NCI-H526 treated with DMSO at 0.1 percent for 48 hours (cell line): ENCODE measurements at places on chromosomes 11 and 22.

DNA sequence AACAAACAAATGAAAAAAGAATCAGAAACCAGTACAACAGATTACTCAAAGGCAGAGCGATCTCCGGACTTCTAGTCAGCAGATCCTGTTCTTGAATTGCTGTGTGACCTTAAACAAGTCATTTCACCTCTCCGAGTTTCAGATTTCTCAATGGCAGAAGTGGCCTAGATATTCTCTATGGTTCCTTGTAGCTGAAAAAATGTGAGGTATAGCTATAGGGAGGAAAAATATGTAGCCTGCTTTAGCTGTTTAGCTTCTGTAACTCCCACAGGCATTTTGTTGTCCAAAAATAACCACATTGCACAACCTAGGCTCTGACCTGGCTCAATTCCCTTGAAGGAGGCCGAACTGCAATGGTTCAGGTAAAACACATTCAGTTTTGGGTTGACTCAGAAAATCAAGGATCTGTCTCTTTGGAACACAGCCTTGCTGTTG, 100.7 kb downstream of the DBX1 start:
- no peak for DNase-seq

DNA sequence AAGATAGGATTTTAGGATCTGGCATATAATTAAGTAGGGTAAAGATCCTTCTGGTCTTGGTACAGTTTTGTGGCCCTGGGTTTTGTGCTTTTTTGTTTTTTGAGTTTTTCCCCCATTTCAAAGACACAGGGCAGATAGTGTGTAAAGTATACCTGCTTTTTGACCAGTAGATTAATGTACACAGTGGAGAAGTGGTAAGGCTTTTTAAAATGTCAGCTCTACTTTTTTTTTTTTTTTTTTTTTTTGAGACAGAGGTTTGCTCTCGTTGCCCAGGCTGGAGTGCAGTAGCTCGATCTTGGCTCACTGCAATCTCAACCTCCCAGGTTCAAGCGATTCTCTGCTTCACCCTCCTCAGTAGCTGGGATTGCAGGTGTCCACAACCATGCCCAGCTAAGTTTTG, 4.0 kb downstream of the EP300 start:
- no peak for DNase-seq

- no peak for DNase-seq
Measured at GRCh38 chr11:69106031-69106811, 49.5 kb upstream of the SMIM38 start.

DNA sequence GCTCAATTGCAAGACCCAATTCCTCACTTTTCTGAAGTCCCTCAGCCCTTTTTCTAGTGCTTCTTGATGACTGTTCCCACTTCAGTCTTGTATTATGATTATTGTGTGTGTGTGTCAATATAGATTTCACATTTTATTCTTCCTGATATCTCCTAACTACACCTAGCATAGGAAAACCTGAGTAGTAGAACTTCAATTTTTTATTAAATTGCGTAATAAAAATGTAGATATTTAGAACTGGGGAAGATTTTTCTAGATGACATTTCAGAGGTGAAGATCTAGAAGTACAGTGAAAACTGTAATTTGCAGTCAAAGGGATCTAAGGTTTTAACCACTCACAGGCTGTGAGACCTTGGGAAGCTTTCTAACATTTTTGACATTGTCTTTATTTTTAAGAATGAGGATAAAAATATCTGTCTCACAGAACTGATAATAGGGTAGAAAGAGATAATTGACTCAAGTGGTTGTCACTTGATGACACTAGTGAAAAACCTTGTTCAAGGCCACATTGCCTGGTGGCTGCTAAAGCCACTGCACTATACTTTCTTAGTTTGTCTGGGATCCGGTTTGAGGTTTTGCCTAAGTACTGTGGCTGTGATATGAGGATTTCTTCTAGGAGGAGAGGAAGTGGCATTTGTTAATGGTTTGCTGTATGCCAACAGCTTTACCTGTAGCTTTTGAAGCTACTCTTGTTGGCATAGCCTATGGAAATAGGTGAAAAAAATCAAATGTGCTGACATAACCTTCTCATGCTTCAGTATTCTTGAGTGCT, 32.2 kb upstream of the SESN3 start:
- DNase-seq: no peak

GRCh38 chr11:86723281-86723680, 50.9 kb upstream of the ME3 start:
- no peak for DNase-seq

DNA sequence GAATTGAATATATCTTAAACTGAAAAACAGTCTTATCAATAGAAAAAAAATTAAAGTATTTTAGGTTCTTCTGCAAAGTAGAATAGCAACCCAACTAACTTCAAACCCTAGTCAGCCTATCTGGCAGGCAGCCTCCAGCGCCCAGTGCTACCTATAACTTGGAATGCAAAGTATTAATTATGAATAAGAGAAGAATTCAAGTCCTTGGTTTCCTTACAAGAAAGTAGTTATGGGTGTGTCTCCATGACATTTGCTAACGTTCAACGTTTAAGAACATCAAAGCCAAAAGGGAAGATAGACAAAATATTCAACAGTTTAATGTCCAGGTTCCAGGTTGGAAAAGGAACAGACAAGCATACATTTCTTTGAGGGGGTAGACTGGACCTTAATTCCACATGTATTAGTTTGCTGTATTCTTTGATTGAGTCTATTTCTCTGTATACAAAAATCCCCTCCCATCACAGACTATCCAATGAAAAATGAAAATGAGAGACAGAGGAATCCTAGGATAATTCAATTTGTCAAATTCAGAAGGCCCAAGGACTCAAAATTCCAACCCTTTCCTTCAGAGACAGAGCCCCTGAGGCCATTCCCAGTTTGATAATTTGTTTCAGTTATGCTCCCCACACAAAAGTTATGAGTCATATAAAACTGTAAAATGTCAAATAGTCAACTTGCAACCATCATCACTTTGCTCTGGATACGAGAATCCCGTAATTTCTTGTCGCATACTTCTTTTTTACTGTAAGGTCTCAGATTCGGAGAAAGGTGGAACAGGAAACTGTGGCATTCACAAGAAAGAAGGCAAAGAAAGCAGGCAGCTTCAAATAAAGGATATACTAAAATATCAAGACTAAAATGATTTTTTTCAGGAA, 83.7 kb upstream of the CHRM4 start:
- no peak for DNase-seq

- DNase-seq: peak; percentile 77
Measured at GRCh38 chr11:111977146-111978027, 40.2 kb downstream of the DIXDC1 start.

DNA sequence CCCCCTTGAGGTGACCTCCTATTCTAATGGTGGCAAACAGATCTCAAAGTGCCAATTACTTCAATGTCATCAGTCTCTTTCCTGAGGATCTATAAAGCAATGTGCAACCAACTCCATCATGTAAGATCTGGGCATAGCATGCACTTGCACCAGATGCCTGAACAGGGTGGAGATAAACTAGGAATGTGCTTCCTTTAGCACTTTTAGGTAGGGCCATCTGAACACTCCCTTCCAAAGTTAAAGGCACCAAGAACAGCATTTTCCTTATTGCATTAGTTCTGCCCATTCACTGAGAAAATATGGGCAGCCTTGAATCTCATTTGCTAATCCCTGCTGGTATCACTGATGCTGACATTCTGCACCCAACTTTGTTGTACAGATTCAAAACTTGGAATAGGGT, 112.0 kb downstream of the SGSM3 start:
- DNase-seq: no peak

- no peak for DNase-seq
Measured at GRCh38 chr22:20553947-20554741, 46.7 kb downstream of the MED15 start.

GRCh38 chr22:31045900-31046538, 35.1 kb upstream of the SMTN start:
- DNase-seq: no peak

DNA sequence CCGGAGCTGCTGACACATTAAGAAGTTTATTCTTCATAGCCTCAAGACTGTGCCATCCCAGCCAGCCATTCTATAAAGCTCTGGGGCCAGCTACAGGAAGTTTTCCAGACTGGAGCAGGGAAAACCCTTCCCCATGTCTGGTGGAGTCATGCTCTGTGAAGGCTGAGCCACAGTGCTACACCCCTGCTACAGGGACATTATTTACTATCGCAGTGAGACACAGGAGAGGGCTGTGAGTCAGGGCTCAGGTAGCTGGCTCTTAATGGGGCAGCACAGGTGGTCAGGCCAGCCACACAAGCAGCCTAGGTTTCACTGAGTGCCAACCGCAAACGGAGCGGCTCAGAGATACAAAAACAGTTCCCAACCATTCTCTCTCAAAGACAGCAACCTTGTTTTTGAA, 12.1 kb downstream of the HPS4 start:
- DNase-seq: no peak

- DNase-seq: no peak
Measured at GRCh38 chr11:134581966-134582769, 170.1 kb upstream of the B3GAT1 start.

DNA sequence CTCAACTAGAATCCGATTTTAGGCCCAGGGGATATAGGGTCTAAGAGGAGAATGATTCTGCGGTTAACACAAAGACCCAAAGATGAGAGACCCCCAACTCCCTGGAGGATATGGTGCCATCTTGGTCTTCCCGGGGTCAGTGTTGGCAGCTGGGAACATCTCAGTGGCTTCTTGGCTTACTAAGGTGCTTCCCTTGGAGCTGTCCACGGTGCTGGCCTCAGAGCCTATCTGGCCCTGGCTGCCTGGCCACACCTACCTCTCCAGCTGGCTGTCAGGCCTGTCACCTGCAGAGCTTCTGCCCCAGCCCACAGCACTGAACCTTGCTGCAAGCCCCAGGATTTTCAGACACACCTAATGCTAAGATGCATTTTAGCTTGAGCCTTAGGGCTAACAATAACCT, 70.7 kb upstream of the THY1 start:
- DNase-seq: no peak

- no peak for DNase-seq
Measured at GRCh38 chr11:65102142-65103095, 6.4 kb downstream of the VPS51 start.

GRCh38 chr11:2464451-2465165, 19.8 kb downstream of the KCNQ1 start:
- no peak for DNase-seq

DNA sequence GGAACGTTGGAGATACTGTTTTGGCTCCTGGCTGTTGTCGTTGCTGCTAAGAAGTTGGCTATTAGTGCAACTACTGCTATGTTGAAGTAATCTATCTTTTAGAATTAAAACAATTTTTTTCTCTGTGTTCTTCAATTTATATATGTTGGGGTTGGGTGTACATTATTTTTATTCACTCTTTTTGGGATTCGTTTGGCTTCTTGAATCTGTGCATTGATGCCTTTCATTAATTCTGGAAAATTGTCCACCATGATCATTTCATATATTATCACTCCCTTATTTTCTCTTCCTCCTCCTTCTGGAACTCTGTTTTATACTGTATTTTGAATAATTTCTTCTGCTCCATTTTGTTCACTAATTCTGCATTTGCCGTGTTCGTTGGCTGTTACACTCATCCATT, 199.5 kb upstream of the PLET1 start:
- no peak for DNase-seq

DNA sequence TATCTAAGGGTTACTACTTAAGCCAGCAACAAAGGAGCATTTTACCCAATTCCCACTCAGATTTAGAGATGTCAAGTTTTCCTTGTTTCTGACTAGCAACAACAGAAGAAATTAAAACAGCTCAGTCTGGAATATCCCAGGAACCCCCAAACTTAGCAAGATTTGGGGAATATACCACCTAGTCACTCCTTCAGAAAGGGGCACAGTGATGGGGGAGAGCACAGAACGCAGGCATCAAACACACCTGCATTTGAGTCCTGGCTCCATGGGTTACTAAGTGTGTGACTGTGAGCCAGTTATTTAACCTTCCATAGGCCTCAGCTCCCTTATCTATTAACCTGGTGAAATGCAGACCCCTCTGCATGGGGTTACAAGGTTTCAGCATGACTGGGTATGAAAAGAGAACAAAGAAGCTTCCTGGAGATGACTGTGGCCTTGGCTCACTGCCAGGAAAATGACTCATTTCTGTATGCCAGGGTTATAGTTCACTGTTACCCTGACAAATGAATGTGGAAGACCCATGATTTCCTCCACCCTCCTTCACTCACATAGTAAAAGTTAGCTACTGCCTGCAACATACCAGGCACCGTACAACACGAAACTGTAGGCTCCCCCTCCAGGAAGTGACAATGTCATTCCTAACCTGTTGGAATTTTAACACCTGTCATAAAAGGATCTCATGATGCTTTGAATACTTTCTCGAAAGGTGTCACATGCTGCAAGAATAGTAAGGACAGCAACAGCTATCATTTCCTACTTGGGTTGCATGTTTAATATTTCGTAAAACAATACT, 79.6 kb downstream of the ME3 start:
- peak; percentile 13 for DNase-seq

DNA sequence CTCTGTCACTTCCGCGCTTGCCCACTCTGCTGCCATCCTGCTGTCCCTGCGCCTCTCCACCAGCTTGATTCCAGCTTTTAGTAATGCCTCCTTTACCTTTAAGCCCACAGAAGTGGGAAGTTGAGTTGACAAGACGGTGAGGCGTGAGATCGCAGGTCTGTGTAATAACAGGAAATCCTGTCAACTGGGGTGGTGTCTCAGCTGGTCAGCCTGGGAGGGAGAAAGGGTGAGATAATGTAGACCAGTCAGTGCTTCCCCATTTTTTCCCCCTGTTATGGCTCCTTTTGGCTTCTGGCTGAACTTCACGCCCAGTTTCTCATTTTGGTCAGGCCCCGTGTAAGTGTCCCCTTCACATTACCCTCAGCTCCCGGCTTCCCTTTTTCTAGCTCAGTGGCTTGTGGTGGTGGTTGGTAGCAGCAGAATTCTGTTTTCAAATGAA, 98.9 kb downstream of the TRAF6 start:
- DNase-seq: no peak

DNA sequence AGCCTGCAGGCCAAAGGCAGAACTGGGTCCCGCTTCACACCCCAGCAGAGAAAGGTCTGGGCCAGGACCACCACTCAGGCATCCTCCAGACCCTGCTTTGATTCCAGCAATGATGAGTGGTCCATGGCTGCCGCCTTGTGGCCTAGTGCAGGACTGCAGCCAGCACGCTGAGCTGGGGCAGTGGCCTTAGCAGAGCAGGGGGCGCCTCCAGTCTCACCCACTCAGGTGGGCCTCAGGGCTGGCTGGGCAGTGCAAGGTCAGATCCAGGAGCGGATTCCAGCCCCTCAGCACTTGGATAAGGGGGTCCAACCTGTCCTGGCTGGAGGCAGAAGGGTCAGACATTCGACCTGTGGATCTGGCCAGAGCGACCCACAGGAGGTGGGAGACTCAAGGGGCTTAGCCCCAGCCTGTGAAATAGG, 9.6 kb upstream of the PDE2A start:
- DNase-seq: no peak

- peak; percentile 49 for DNase-seq
Measured at GRCh38 chr11:66568124-66568916, at the start of gene CTSF. CTSF (minus strand) TSS chr11:66568606; CDS start chr11:66568486, 120 bp downstream.
